ENCODE measurements at places on chromosomes 3 and 15. TPM values are rescaled to one million over a fixed set of nuclear protein-coding genes. Genes with fewer than 3 reads are reported as not detected.

- no peak for DNase-seq
Measured at GRCh38 chr3:97579365-97579764, 185.2 kb upstream of the ARL6 start.

Gene TMEM212
- not detected for total RNA-seq

DNA sequence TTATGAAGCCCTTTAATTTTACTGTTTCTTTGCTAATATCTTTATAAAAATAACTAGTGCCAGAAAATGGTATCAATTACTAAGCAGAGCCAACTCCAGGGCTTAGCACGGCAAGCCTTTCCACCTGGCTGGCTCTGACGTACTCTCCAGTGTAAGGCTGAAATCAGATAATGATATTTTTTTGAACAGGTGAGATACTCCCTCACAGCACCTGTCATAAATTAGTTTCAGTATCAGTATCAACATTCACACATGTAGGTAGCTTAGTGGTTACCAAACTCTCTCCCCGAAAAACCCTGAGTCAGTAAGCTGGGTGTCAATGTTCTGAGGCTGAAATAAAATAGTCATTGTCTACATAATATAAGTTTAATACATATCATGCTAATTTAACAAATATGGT lies 710.1 kb downstream of the SQOR start:
- DNase-seq = no peak

DNA sequence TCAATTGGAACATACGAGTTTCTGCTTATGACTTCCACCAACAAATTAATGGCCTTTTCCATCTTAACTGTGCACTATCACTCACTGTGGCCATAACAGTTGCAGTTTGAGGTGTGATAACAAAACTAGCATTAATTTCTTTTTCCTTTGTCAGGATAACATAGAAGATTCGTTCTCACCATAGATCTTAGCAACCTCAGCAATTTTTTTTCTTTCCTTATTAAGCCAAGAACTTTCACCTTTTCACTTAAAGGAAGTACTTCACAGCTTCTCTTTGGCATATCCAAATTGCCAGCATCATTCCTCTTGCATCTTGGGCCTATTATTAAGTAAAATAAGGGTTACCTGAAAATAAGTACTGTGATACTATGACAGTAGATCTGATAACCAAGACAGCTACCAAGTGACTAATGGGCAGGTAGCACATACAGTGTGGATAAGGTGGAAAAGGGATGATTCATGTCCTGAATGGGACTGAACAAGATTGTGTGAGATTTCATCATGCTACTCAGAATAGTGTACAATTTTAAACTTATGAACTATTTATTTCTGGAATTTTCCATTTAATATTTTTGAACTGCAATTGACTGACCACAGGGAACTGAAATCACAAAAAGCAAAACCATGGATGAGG lies 46.6 kb downstream of the CEP70 start:
- DNase-seq = no peak

- DNase-seq = no peak
Measured at GRCh38 chr3:160982491-160982890, 122.7 kb downstream of the B3GALNT1 start.

DNA sequence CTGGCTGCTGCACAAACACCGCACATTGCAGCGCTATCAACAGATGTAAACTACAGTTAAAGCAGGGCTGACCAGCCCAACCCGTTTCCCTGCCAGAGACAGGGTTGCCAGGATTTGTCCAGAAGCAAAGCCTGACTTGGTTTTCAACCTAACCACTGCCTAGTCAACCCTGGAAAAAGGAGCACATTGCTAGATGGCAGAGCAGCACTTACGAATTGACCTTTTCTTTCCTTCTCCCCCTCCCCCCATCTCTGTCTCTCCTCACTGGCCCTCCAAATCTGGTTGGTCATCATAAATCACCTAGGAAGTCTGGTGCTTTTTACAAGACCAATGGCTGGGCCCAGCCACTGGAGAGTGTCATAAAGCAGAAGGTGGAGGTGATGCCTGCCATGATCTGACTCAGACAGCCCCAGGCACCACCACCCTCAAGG lies 51.3 kb downstream of the ABCC5 start:
- no peak for DNase-seq

Gene FANCD2OS
- not detected for total RNA-seq

DNA sequence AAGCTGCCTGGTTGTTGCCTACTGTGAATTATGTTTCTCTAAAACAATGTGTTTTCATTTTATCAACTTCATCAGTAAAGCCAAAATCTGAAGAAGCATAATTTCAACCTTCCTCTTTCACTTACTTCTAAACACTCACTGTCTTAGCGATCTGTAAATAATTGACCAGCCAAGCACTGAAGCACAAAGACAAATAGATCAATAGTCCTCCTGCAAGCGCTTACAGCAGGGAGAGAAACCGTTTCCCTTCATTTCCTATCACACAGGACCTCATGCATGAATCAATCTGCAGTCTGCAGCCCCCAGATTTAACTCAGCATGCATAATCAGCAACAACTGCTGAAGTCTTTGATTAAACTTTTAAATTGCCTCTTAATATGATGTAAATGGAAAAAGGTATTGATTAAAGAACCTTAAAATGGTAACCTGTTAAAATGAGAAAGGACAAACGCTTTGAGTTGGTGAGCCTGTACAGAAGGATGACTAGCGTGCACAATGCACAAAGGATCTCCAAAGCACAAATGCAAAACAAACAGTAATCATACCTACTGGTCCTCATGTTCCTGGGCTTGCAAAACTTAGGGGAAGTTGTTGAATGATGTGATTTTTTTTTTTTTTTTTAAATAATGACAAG lies 370.2 kb upstream of the ZNF385D start:
- no peak for DNase-seq

- no peak for DNase-seq
Measured at GRCh38 chr3:111799951-111800350, 59.1 kb upstream of the PHLDB2 start.

Gene REC114
- total RNA-seq = not detected

GRCh38 chr3:194485881-194486539 lies 792 bp downstream of the ATP13A3 start:
- DNase-seq = peak; percentile 29

DNA sequence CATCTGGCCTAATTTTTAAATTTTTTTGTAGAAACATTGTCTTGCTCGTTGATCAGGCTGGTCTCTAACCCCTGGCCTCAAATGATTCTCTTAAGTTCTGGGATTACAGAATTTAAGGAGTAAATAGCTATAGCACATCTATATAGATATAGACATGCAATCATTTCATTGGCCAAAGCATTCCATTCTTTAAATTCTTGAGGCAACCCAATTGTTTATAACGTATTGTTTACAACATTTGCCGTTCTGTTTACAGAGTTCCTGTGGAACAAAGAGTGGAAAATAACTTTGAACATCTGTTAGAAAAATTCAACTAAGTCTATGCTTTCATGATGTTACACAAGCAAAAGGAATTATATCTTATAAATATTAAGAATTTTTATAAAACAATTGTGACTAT lies 205.2 kb upstream of the ROBO2 start:
- DNase-seq = no peak

- peak; percentile 31 for DNase-seq
Measured at GRCh38 chr15:64004587-64004986, 41.7 kb downstream of the DAPK2 start.

DNA sequence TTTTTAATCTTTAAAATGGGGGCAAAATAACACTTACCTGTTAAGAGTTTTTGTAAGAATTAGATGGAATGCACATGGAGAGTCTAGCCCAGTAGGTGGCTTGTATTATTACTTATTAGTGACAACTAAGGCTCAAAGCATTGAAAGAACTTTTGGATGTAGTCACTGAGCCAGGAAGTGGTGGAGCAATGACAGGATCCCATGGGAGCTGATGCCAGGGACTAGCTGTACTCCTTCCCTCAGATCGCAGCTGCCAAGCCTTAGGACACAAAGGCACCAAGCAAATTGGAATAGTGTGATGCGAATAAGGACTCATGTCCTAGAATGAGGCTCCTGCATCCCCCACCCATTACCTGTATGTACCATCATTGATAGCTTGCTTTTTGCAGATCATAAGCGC lies 370.4 kb upstream of the RGMA start:
- DNase-seq = no peak

Gene BNC1
- 13.8 TPM for total RNA-seq

DNA sequence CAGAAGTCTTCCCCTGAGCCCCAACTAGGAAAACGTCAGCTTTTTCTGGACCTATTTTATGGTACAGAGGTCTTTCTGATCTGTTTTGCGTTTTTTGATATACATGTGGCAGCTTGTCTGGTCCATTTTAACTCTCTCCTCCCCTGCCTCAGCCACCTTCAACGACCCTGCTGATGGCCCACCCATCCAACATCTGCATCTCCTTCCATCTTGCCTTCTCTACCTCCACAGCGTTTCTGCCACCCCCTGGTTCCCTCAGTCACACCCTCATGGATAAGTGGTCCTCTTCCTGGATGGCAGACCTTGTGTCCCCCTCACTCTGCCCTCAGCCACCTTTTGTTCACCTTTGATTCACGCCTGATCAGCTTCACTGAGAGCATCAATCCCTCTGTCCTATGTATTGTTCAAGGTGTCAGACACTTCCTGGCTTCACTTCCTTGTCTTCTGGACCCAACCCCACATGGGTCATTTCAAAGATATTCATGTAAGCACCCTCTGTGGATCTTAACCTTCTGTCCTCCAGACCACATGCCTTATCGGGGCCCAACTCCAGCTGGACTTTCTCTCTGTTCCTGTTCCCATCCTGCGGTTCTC lies 13.5 kb downstream of the AHSG start:
- no peak for DNase-seq

GRCh38 chr15:77527164-77527778 lies 105.4 kb downstream of the LINGO1 start:
- DNase-seq = no peak

Gene CPEB1
- total RNA-seq = 6.0 TPM

- no peak for DNase-seq
Measured at GRCh38 chr3:129491794-129492193, 36.6 kb upstream of the RHO start.

Gene C3orf70
- total RNA-seq = 0.06 TPM

Gene ZMYND10
- 1.3 TPM for total RNA-seq

- DNase-seq = no peak
Measured at GRCh38 chr3:183500319-183500718, 55.2 kb downstream of the KLHL6 start.

GRCh38 chr15:95252404-95252803 lies 1021.0 kb downstream of the MCTP2 start:
- no peak for DNase-seq

DNA sequence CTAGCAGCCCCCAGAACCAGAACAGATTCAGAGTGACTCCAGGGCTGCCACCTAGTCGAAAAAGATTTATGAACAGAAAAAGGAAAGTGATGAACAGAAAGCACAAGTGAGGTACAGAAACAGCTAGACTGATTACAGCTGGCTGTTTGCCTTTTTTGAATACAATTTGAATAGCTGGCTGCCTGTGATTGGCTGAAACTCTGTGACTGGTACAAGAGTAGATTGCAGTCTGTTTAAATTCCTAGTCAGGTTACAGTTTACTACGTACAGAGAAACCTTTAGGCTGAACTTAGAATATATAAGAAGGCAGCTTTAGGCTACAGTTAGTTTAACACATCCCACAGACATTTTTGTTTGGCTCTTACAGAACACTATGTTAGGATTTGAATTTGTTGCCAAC lies 10.0 kb downstream of the CCDC13 start:
- peak; percentile 31 for DNase-seq

GRCh38 chr3:169879845-169880575 lies 10.3 kb upstream of the LRRC31 start:
- no peak for DNase-seq

Gene SOX14
- not detected for total RNA-seq

GRCh38 chr3:97952872-97953271 lies 19.4 kb downstream of the RIOX2 start:
- DNase-seq = no peak

Gene DAZL
- total RNA-seq = not detected

Gene GP5
- total RNA-seq = 0.06 TPM

Gene KIF23
- 149 TPM for total RNA-seq

GRCh38 chr15:39946862-39947261 lies 12.9 kb downstream of the EIF2AK4 start:
- DNase-seq = peak; percentile 69

- peak; percentile 42 for DNase-seq
Measured at GRCh38 chr3:159892171-159892795, 96.4 kb upstream of the IL12A start.

Gene MORC1
- total RNA-seq = not detected

DNA sequence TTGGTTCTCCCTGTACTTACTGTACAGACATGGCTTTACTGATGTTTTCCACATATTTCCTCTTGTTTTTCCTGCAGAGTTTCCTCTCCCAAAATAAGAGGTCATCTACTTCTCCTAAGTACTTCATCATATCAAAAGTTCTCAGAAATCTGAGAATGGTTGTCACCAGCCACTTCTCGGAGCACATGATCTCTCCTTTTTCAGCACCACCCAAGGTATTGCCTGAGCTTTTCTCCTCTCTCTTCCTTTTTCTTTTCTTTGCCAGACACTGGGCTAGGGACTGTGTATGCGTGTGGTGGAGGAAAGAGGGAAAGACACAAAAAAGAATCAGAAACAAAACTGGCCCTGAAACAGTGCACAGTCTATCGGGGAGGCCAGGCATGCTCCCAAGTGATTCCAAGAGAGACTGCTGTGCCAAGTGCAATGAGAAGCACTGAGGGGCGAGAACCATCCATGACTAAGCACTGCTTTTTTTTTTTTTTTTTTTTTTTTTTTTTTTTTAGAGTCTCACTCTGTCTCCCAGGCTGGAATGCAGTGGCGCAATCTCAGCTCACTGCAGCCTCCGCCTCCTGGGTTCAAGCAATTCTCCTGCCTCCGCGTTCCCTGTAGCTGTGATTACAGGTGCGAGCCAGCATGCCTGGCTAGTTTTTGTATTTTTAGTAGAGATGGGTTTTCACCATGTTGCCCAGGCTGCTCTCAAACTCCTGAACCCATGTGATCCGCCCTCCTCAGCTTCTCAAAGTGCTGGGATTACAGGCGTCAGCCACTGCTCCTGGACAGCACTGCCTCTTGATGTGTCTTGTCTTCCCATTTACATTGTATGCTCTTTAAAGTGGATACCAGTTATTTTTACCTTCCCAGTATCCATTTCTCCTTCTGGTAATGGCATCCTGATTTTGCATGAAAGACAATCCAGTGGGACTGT lies 194.0 kb upstream of the FEZF2 start:
- peak; percentile 81 for DNase-seq

GRCh38 chr3:81816473-81817250 lies 55.2 kb upstream of the GBE1 start:
- peak; percentile 6 for DNase-seq

Gene CGNL1
- total RNA-seq = 2.2 TPM

Gene CYP8B1
- not detected for total RNA-seq
